Colonic mucosa (tissue), 4 donors: ENCODE measurements at places on chromosomes 7 and 10. TPM values are rescaled to one million over a fixed set of nuclear protein-coding genes. Genes with fewer than 3 reads are reported as not detected.

DNA sequence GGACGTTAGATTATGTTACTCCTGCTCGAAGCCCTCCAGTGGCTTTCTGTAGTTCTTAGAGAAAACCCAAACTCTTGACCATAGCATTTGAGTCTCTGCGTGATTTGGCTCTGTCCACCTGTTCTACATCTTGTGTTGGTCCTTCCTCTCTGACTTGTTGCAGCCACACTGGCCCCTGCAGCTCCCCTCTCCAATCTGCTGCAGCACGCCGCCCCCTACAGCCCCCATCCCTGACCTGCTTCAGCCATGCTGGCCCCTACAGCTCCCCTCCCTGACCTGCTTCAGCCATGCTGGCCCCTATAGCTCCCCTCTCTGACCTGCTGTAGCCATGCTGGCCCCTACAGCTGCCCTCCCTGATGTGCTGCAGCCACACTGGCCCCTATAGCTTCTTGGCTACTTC, 29.2 kb downstream of the TRRAP start:
- no peak overlapping the region for H3K27ac ChIP-seq
- H3K4me1 ChIP-seq: no peaks in the 10 kb centered on the region
- H3K27me3 ChIP-seq: no peaks in the 10 kb centered on the region
- H3K4me3 ChIP-seq: no peak overlapping the region
- peaks cover 28% of the 10 kb centered on the region for H3K36me3 ChIP-seq

DNA sequence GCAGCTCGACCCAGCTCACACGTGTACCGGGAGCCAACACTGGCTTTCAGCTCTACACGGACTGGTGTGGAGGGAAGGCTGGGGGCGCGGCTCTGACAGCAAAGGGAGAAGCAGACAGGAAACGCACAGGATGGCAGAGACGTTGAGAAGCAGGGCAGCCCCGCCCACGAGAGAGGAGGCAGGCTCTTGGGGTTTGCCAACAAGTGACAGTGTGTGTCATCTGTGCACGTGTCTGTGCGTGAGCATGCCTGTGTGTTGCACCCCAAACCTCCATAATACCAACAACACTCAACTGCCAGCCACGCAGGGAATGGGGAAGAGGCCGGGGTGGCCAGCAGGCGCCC, 64.4 kb upstream of the PDGFA start:
- H3K36me3 ChIP-seq: no peaks in the 10 kb centered on the region
- no peaks in the 10 kb centered on the region for H3K27me3 ChIP-seq
- no peak overlapping the region for H3K4me3 ChIP-seq
- H3K27ac ChIP-seq: no peak overlapping the region

GRCh38 chr10:1208366-1209311, 152.5 kb downstream of the WDR37 start:
- H3K36me3 ChIP-seq: no peaks in the 10 kb centered on the region
- no peak overlapping the region for H3K4me3 ChIP-seq
- H3K27me3 ChIP-seq: no peaks in the 10 kb centered on the region
- H3K4me1 ChIP-seq: no peaks in the 10 kb centered on the region

Gene ANK3
- 82.8 TPM for total RNA-seq

DNA sequence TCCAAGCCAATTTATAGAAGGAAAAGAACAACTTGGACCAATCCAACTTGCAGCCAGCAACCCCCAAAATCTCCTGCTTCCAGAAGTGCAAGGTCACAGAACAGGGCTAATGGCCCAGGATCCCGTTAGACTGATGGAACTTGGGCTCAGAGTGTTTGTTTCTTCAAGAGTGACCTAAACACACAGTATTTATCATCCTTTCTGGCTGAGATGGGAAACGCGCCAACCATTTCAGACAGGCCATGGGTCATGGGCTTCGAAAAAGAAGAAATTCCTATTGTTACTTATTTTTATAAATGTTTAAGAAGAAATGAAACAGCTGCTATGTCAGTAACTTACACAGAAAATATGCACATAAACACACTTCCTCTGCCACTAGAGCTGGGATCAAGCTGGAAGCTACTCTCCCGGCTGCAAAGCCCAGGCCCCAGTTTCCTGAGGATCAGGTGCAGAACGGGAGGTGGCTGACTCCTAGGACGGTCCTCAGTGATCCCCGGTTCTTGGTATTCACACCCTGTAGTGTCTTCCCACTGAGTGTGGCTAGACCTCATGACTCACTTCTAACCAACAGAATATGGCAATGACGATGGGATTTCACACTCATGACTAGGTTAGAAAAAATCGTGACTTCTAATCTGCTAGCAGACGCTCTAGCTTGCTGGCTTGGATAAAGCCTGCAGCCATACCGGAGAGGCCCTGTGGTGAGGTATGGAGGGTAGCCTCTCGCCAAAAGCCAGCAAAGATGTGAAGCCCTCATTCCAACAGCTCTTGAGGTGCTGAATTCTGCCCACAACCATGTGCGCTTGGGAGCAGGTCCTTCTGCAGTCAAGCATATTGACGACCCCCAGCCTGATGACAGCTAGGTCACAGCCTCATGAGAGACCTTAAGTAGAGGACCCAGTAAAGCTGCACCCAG, 60.2 kb downstream of the CHST15 start:
- no peaks in the 10 kb centered on the region for H3K36me3 ChIP-seq
- no peak overlapping the region for H3K4me3 ChIP-seq
- no peaks in the 10 kb centered on the region for H3K27me3 ChIP-seq
- DNase-seq: no peak

DNA sequence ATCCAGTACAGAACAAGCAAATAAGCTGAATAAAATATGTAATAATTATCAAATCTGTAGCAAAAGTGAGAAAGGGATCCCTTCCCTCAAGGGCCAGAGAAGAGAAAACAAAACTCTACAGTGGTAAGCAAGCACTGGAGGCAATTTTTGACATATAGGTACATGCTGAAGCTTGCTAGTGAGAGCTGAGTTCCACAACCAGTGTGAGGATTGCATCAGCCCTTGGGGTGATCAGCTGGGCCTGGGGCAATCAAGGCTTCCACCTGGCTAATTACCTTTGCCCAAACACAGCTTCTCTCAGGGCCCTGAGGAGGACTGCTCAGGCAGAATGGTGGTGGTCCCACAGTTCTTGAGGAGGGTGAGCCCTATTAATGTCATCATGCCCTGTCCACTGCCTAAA, 134.4 kb upstream of the DLX6 start:
- no peak overlapping the region for H3K27ac ChIP-seq
- no peaks in the 10 kb centered on the region for H3K36me3 ChIP-seq
- no peaks in the 10 kb centered on the region for H3K4me1 ChIP-seq
- no peak for DNase-seq

DNA sequence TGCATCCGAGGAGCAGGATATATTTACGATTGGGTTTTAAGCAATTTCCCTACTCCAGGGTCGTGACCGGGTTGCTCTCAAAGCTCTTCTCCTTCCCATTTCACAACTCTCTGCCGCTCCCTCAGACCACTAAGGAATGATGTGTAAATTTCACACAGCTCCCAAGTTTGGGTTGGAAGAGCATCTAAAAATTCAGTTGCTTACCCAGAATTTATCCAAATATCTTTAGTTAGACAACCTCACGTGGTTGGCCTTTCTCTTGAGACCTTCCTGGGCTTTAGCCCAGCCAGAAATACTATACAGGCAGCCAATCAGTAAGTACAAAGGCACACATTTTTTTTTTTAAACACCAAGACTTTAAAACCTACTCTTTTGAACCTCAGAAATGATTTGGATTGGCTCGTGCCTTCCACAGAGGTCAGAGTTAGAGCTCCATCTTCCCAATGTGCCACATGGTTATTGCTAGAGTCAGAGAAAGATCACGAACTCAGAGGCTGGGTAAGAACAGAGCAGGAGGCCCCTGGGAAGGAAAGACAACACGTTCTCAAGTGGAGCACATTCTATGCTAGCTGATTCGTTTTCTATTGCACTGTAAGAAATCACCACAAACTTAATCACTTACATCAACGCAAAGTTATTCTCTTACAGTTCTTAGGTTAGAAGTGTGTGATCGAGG, 335.4 kb upstream of the MGMT start:
- no peak overlapping the region for H3K27ac ChIP-seq
- H3K27me3 ChIP-seq: no peaks in the 10 kb centered on the region
- no peaks in the 10 kb centered on the region for H3K36me3 ChIP-seq

GRCh38 chr10:131480861-131481260, 169.3 kb upstream of the TCERG1L start:
- H3K4me3 ChIP-seq: no peak overlapping the region
- H3K27me3 ChIP-seq: no peaks in the 10 kb centered on the region
- no peak for DNase-seq
- no peaks in the 10 kb centered on the region for H3K36me3 ChIP-seq
- no peaks in the 10 kb centered on the region for H3K4me1 ChIP-seq

- no peaks in the 10 kb centered on the region for H3K27me3 ChIP-seq
- no peak for DNase-seq
- H3K27ac ChIP-seq: no peak overlapping the region
- H3K4me3 ChIP-seq: no peak overlapping the region
Observed at GRCh38 chr7:84735011-84735410, 451.8 kb downstream of the SEMA3D start.

DNA sequence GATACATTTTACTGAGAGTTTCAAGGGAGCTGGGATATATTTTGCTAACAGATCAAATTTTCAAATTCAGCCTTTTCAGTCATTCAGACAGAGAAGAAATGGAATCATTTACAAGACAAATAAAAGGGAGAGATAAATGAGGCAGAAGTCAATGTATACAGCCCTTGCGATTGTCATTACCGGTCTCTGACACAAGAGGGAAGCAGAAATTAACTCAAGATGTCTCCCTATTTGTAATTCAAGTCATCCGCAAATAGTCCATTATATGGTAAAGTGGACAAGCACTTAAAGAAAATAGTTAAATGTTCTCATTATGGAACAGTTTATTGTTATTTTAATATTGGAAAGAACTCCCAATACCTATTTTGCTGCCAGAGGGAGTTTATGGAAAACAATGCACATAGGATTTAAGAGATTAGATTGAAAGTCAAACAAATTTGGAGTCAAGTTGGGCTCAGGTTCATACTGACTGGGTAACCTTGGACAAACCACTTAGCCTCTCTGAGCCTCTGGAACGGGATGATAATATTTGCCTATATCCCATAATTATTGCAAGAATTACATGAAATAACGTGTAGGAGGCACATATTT, 89.3 kb upstream of the PRKCQ start:
- no peak overlapping the region for H3K4me3 ChIP-seq

Gene GNG11
- total RNA-seq: 4.1 TPM

DNA sequence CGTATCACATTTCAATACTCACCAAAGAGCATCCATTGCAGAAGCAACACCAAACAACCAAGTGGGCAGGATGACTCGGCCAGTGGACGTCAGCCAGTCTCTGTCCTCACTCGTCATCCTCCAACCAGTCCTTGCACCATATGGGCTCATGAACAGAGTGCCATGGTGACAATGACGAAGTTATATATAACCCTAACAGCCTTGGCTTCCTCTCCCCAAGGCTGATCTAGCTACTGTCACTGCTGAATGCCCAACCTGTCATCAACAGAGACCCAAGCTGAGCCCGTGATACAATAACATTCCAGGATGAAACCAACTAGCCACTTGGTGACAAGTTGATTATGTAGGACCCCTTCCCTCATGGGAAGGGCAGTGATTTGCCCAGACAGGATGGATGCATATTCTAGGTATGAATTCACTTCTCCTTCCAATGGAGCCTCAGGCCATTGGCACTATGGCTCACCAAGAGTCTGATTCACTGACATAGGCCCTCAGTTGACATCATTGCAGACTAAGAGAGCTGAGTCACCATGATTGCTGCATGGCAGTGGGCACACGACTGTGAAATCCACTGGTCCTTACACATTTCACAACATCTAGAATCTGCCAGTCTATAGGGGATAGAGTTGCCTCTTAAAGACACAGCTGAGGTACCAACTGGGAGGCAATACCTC, 26.3 kb upstream of the PPIF start:
- DNase-seq: no peak
- no peak overlapping the region for H3K27ac ChIP-seq
- H3K4me1 ChIP-seq: peaks cover 7% of the 10 kb centered on the region
- H3K27me3 ChIP-seq: no peaks in the 10 kb centered on the region

Gene RNF133
- 0.40 TPM for total RNA-seq

Gene MET
- total RNA-seq: 45.3 TPM

- no peak overlapping the region for H3K27ac ChIP-seq
- H3K27me3 ChIP-seq: no peaks in the 10 kb centered on the region
- H3K4me3 ChIP-seq: no peak overlapping the region
- no peaks in the 10 kb centered on the region for H3K4me1 ChIP-seq
- H3K36me3 ChIP-seq: no peaks in the 10 kb centered on the region
- no peak for DNase-seq
Observed at GRCh38 chr10:6091630-6092029, 2.8 kb downstream of the RBM17 start.

GRCh38 chr10:69241575-69241974, 21.4 kb downstream of the HKDC1 start:
- DNase-seq: no peak
- H3K4me1 ChIP-seq: no peaks in the 10 kb centered on the region
- no peak overlapping the region for H3K4me3 ChIP-seq
- no peak overlapping the region for H3K27ac ChIP-seq
- H3K27me3 ChIP-seq: no peaks in the 10 kb centered on the region

DNA sequence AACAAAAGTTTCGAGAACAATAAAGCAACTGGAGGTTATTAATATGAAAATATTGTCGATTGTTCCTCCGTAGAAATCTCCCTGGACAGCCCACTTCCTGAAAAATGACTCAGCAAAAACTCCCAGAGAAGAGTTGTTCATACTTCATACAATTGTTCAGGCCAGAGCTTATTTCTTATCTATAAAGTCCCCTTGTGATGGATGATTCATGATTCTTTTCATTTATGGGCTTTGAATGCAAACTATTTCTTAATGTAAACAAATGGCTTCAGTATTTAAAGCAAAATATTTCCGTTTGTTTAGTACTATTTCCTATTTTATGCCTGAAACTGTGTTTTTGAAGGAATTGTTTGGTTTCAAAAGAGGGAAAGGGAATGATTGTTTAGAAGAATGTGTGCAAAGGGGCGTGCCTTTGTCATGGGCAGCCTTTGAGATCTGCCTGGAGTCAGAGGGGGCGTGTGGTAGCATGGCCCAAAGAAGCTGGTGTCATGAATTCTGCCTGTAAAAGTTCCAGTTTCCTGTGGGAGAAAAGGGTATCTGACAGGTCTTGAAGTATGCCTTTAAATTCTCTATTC, 26.2 kb upstream of the EXOC6 start:
- DNase-seq: no peak
- no peak overlapping the region for H3K27ac ChIP-seq
- H3K36me3 ChIP-seq: no peaks in the 10 kb centered on the region
- no peaks in the 10 kb centered on the region for H3K27me3 ChIP-seq
- H3K4me1 ChIP-seq: no peaks in the 10 kb centered on the region

- no peak for DNase-seq
- no peaks in the 10 kb centered on the region for H3K36me3 ChIP-seq
- no peaks in the 10 kb centered on the region for H3K4me1 ChIP-seq
- H3K4me3 ChIP-seq: no peak overlapping the region
- no peak overlapping the region for H3K27ac ChIP-seq
- no peaks in the 10 kb centered on the region for H3K27me3 ChIP-seq
Observed at GRCh38 chr7:159122276-159122675, 22.4 kb downstream of the VIPR2 start.

Gene POM121C
- 39.2 TPM for total RNA-seq

- H3K4me3 ChIP-seq: no peak overlapping the region
- H3K36me3 ChIP-seq: peaks cover 15% of the 10 kb centered on the region
- no peaks in the 10 kb centered on the region for H3K27me3 ChIP-seq
- peaks cover 13% of the 10 kb centered on the region for H3K4me1 ChIP-seq
Observed at GRCh38 chr10:80163741-80164341, 31.3 kb downstream of the PLAC9 start.
